Activated CD4-positive, alpha-beta T cell treated with anti-CD3 and anti-CD28 coated beads for 24 hours (primary cell): ENCODE measurements at places on chromosomes 16 and 17.

DNA sequence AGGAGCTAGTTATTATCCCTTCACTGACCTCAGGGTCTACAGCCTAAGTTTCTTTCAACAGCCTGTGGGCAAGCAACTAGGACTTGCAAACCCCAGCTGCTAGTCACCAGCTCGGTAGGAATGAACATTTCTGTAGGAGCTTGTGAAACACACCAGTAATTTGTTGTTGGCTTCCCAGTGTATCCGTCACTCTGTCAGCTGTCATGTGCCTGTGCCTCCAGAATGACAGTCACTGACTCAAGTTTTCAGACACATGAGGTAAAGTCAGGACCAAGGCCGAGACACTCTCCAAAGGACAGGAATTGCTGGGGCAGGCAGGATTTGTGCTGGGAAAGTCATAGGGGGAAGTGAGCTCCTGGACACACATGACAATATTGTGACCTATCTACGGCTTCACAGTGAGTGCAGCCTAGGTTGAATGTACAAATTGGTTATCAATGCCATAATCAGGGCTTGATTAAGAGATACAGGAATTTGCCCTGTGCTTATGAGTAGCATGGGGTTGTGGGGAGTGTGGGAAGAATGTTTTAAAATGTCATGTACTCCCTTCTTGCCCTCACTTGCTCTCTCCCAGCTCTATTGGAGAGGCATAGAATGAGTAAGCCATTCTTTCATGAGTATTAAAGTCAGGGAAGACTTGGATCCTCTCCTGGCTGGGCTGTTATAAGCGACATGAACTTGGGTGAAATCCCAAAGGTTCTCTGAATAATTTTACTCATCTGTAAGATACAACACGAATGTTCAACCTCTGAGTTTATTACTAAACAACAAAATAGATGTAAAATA is 391.4 kb downstream of the UTP18 start:
- DNase-seq, result no peak

- no peak for DNase-seq
Measured at GRCh38 chr17:43477832-43478634, 5.7 kb upstream of the DHX8 start.

DNA sequence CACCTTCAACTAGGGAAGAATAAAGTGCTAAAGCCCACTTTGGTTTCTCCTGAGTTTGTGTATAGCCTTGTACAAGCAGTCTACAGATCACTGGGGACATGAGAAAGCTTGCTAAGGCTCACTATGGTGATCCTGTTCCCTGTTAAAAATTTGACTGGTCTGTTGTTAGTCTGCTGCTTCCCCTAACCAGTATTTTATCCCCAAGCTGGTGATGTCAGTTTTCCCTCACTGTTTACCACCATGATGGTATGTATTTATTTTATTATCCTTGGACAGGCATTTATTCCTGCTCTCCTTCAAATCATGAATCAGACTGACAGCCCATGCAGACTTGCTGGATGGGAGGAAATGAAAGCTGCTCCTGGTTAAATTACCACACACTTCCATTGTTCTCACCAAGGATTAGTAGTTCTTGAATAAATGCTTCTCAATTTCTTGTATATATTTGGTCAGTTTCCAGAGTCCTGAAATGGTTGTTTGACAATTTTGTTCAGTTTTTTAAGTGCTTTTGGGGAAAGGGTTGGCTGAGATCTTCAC is 99.6 kb downstream of the CA4 start:
- DNase-seq, result no peak

GRCh38 chr17:40150276-40150675 is 9.9 kb downstream of the CASC3 start:
- DNase-seq, result no peak

DNA sequence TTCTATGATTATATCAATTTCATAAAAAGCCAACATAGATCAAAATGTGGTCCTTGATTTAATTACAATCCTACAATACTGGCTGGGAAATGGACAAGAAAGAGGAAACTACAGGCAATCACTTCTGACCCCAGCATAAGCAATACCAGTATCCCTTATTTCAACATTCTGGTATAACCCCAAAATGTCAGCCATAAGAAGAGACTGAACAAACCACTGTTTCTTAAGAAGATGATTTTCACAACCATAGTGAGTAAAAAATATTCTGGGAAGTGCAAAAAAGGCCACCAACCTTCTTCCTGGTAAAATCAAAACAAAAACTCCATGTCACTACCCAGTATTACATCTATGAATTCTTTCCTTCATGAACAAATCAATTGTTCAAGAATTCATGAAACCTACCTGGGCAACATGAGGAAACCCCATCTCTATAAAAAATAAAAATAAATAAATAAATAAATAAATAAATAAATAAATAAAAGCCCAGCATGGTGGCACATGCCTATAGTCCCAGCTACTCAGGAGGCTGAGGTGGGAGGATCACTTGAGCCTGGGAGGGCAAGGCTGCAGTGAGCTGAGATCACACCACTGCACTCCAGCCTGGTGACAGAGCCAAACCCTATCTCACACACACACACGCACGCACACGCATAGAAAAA is 7.5 kb downstream of the N4BP1 start:
- DNase-seq, result no peak

DNA sequence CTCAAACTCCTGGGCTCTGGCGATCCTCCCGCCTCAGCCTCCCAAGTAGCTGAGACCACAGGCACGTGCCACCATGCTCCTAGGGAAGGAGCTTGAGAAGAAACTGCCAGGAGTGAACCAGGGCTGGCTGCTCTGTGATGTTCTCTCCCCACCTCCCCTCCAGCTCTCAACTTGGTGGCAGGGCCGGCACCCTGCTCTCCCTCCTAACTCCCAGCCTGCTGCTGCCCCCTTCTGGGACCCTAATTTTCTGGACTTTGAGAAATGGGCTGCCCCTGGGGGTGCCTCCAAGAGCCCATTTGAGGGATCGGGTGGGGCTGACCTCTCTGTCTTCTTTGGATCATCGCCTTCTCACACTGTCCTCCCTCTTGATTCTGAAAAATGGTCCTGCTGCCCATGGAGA is 14.9 kb upstream of the STAT3 start:
- no peak for DNase-seq

GRCh38 chr16:83813823-83814658 is 6.3 kb downstream of the HSBP1 start:
- no peak for DNase-seq

DNA sequence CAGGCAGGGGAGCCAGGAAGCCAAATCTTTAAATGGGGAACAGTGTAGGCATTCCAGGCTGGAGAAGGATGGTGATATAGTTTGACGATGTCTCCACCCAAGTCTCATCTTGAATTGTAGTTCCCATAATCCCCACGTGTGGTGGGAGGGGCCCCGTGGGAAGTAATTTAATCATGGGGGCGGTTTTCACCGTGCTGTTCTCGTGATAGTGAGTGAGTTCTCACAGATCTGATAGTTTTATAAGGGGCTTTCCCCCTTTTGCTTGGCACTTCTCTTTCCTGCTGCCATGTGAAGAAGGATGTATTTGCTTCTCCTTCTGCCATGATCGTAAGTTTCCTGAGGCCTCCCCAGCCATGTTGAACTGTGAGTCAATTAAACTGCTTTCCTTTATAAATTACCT is 28.8 kb downstream of the GINS3 start:
- DNase-seq, result no peak

DNA sequence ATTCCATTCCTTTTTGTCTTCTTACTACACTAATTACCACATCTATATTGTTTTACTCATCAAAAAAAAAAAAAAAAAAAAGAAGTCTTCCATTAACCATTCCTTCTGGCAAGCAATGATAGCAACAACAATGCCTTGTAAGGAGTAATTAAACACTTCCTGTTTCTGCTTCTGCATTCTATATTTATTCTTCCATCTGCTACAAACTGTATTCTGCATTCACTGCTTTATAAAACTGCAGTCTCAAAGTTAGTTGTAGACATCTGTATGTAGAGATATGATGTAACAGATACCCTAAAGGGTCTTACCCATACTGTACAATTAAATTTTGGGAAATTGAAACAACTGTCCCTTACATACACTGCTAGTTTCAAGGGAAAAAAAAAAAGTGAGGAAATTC is 28.7 kb upstream of the ABCA6 start:
- DNase-seq, result no peak

DNA sequence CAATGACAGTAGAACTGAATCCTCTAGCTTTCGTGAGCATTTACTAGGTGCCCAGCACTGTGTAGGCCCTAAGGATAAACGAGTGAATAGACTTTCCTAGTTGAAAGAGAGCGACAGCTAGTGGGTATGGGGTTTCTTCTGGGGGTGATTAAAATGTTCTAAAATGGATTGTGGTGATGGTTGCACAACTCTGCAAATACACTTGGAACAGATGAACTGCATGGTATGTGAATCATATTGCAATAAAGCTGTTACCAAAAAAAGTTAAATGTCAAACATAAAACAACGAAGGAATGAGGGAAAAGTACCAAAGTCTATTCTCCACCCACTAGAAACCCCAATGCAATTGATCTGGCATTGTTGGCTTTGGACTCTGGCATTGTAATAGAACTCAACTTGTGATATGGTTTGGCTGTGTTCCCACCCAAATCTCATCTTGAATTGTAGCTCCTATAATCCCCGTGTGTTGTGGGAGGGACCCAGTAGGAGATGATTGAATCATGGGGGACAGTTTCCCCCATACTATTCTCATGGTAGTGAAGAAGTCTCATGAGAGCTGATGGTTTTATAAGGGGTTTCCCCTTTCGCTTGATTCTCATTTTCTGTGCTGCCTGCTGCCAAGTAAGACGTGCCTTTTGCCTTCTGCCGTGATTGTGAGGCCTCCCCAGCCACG is 70.5 kb downstream of the MARF1 start:
- DNase-seq, result peak; percentile 13

GRCh38 chr16:85579191-85579590 is 33.9 kb upstream of the GSE1 start:
- DNase-seq, result no peak

DNA sequence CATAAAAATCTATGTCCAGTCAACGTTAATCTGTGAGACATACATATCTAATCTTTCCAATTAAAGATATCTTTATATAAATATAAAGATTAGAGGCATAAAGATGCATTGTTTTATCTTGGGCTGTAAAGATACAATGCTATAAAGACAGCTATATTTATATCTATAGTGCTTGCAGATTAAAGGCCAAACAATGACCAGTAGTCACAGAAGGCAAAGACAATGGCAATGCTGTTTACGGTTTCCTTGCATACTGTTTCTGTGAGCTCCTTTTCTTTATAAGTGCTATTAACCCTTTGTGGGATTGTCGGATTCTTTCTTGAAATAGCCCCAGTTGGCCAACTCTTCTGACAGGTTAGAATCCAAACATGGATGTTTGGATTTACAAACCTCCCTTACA is 85.5 kb upstream of the SALL1 start:
- no peak for DNase-seq

DNA sequence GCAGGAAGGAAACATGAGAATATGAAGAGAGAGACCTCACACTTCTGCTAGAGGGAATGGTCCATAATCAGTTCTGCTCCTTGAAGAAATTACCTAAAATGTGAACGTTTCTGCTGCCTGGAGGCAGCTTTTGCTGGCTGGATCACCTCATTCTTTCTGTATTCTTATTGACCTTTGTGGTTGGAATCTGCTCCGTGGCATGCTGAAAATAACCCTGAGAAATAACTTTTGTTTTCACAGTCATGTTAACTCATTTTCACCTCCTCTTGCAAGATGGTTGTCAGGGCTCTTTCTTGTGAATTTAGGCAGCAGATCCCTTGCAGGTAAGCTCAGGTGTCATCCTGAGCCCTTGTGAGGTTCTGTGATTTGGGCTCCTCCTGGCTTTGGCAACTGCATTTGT is 70.2 kb downstream of the IRF8 start:
- no peak for DNase-seq

GRCh38 chr17:18920911-18921441 is 31.0 kb upstream of the SLC5A10 start:
- DNase-seq, result no peak

- no peak for DNase-seq
Measured at GRCh38 chr17:80123791-80124190, 22.4 kb downstream of the GAA start.

DNA sequence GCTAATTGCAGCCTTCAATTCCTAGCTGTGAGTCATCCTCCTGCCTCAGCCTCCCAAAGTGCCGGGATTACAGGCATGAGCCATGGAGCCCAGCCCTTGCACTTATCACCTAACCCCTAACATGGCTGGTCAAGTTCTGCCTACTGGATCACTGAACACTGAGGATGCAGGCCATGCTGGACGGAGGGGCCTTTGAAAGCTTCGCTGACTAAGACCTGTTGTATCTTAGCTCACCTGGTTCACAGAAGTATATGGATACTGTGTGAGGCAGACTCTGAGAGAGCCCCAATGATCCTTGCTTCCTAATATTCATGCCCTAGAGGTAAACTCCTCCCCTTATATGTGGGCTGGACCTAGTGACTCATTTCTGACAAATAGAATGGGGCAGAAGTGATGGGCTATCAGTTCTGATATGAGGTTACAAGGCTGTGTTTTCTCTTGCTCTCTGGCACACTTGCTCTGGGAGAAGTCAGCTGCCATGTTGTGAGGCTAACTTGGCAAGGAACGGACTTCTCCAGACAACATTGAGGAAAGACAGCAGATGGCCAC is 11.7 kb upstream of the TMIGD1 start:
- no peak for DNase-seq

- DNase-seq, result no peak
Measured at GRCh38 chr16:47057630-47057993, 84.1 kb upstream of the DNAJA2 start.

- no peak for DNase-seq
Measured at GRCh38 chr16:49092704-49093103, 188.9 kb downstream of the CBLN1 start.
